ENCODE measurements at places on chromosomes 13 and 19.

GRCh38 chr13:20101467-20102316 is 59.2 kb downstream of the GJA3 start:
- no peak for DNase-seq

DNA sequence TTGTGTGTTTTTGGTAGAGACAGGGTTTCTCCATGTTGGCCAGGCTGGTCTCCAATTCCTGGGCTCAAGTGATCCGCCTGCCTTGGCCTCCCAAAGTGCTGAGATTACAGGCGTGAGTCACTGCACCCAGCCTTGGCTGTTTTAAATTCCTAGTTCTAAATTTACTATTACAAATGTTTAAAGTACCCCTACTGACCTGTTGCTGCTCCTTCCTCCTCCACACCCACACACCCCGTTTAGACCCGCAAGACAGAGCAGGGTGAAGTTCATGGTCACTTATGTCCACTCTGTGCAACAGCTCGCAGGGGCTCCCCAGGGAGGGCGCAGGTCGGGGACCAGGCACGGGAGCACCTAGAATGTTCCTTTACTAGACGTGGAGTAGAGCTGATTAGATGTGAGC is 28.7 kb downstream of the TMEM161A start:
- DNase-seq, result no peak

- peak; percentile 53 for DNase-seq
Observed at GRCh38 chr13:30862707-30863106, 43.4 kb upstream of the MEDAG start.

GRCh38 chr13:105572401-105572800 is 963.1 kb downstream of the EFNB2 start:
- DNase-seq, result no peak

DNA sequence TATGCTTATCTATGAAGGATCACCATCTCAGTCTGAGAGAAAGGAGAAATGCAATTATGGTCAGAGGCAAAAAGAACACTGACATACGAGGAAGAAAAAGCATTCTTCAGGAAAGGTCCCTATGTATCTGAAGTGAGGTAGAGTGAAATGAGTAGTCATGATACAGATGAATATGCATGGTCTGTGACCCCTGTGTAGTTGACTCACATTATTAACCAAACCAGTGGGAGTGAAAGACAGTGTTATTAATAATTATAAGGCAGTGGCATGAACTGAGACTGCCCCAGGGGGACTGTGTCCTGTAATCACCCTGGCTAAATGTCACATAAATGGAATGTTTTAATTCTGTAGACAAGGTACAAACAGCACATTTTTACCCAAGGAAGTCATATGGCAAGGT is 1320.2 kb upstream of the PCDH9 start:
- DNase-seq, result no peak

DNA sequence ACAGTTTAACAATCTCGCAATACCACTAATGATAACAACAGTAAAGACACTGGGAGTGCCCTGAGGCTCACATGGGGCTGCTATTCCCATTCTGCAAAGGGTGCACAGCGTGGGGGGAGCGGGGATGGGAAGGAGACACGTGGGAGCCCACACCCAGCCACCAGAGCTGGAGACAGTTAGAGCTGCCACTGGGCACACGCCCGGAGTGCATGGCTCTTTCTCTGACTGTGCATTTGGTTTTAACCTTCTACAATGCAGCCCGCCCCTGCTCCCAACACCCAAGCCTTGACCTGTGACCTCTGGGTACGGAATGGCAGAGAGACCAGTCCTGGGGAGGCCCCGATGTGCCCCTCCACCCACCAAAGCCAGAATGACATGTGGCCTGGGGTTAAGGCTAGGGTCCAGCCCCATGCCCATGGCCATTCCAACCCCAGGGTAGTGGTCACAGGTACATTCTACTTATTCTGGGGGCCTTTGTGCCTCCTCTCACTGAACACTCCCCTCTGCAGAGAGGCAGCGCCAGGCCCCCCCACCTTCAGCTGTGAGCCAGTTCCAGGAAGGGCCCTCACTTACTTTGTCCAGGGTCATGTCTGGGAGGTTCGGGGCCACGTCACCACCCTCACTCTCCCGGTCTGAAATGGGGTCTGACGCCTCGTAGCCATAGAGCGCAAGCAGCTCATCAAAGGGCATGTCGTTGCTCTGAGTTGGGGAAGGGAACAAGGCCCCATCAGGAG is 17.1 kb downstream of the MIER2 start:
- no peak for DNase-seq

- DNase-seq, result no peak
Observed at GRCh38 chr13:25046985-25047511, 48.9 kb upstream of the PABPC3 start.

DNA sequence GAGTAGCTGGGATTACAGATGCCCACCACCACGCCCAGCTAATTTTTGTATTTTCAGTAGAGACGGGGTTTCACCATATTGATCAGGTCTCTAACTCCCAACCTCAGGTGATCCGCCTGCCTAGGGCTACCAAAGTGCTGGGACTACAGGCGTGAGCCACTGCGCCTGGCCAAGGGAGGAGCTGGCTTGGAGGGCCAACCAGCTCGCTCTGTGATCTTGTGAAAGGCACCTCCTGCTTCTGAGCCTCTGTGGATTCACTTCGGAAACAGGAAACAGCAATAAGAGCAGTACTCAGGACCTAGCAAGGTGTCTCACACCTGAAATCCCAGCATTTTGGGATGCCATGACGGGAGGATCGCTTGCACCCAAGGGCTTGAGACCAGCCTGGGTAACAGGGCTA is 2.0 kb upstream of the ELL start:
- DNase-seq, result no peak

- peak; percentile 72 for DNase-seq
Observed at GRCh38 chr13:30998136-30999088, 66.0 kb downstream of the TEX26 start.

GRCh38 chr19:31083105-31083504 is 266.1 kb downstream of the TSHZ3 start:
- DNase-seq, result no peak

DNA sequence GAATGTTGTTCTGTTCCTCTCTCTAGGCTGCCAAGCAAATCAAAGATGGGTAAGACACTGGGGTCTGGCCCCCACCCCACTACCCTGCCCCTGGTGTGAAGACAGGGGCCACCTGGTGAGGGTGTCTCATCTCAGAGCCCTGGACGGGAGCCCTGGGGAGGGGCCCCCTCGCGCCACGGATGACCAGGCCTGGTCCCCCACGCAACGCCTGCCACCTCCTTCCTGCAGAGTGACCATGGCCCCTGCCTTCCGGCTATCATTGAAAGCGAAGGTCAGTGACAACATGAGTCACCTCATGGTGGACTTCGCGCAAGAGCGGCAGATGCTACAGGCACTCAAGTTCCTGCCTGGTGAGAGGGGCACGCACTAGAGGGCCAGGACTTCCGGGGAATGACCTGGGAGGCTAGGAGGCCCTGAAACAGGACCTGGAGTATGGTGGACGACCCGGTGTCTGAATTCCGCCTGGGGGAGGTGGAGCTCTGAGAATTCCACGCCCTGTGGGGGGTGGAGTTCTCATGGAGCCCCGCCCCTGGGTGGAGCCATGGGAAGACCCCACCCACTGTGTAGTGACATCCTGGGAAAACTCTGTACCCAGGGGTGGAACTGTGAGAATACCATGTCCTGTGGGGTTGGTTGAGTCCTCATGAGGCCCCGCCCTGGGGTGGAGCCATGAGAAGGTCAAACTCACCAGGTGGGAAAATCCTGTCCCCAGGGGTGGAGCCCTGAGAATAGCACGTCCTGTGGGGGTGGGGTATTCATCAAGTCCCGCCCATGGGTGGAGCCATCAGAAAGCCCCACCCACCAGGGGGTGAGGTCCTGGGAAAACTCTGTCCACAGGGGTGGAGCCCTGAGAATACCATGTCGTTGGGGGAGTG is 6.1 kb downstream of the FSD1 start:
- peak; percentile 56 for DNase-seq

- peak; percentile 8 for DNase-seq
Observed at GRCh38 chr13:113654591-113655345, 3.2 kb downstream of the ATP4B start.

GRCh38 chr19:46815833-46816627 is 27.6 kb upstream of the SLC1A5 start:
- DNase-seq, result no peak

DNA sequence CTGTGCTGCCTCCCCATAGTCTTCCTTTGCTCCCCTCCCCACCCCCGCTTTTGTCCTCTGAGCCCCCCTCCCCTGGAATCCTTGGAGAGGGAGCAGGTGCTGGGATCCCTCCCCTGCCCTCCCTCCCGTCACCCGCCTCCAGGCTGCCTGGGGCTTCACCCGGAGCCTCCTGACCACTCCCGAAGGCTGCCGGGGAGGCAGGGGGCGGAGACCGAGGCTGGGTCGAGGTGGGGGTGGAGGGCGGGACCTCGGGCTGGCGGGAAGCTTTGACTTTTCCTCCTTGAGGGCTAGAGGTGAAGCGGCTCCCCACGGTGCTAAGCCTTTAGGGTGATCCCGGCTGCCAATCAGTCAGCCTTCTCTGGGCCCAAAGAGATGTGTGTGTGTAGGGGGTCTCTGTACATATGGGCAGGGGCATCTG is 1.5 kb downstream of the KMT5C start:
- peak; percentile 83 for DNase-seq

GRCh38 chr13:96500953-96501352 is 411.0 kb downstream of the HS6ST3 start:
- DNase-seq, result no peak

DNA sequence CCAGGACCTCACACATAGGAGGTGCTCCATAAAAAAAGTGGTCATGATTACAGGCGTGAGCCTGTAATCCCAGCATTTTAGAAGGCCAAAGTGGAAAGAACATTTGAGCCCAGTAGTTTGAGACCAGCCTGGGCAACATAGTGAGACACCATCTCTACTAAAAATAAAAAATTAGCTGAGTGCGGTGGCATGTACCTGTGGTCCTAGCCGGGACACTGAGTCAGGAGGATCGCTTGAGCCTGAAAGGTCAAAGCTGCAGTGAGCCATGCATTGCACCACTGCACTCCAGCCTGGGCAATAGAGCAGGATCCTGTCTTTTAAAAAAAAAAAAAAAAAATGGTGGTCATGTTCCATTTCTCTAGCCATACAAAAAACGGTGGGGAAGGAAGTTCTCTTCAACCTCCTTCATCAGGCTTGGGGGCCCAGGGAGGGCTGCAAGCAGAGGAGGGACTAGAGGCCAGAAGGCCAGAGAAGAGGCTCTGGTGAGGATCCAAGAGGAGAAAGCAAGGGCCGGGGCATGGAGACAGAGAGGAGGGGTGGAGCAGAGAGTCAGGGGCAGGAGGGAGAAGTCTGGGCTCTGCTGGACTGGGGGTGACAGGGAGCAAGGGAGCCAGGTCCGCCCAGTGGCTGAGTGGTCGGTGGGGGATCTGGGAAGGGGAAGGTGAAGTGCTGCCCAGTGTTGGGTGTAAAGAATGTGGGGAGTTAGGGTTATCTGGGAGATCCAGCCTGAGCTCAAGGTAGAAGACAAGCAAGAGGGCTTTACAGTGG is 8.9 kb downstream of the KASH5 start:
- DNase-seq, result no peak

DNA sequence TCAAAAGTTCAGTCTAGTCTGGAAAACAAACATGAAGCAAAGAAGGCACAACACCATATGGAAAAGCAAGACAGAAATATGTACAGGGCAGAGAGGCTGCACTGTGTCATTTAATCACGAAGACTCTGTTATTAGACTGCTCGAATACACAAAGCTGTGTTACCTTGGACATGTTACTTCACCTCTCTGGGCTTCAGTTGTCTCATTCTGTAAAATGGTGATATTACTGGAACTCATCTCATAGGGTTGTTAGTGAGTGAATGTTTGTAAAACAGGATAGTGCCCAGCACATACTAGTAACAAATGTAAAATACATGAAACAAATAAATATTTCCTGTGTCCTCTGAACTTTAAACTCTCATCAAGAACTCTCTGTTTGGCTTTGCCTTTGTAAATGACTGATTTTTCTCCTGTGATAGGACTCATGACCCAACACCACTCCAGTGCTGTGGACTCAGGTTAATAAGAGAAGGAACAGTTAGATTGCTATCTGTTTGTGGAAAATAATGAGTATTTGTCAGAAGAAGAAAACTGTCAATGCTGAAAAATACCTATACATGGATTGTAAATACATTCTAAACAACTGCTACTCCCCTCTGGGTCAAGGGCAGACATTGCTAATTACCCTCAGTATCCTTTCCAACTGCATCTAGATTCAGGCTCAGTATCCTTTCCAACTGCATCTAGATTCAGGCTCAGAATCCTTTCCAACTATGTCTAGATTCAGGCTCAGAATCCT is 62.3 kb downstream of the ZIC5 start:
- no peak for DNase-seq

DNA sequence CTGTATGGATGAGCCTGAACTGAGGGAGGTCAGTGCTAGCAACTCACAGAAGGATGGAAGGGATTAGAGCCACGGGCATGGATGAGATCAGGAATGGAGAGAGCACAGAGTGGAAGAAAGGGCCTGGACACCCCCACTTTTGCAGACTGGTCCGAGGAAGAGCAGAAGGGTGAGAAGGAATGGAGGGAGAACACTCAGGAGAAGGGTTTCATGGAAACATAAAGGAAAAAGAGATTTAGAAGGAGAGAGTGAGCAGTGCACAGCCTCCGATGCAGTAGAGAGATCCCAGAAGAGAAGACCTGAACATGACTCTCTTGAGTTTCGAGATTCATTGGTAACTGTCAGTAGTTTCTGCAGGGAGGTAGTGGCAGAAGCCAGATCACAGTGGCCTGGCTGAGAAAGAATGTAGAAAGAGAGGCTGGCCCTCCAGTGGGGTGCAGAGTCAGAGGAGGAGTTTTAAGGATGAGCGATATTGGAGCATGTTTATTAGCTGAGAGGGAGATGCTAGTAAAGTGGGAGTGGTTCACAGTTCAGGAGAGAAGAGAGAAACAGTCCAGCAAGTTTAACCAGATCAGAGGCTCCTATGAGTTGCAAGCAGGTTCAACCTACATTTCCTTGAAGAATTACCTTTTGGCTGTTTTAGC is 108.9 kb downstream of the ZAR1L start:
- DNase-seq, result no peak

GRCh38 chr19:35673121-35673804 is 6.9 kb downstream of the UPK1A start:
- peak; percentile 33 for DNase-seq

- no peak for DNase-seq
Observed at GRCh38 chr19:49921871-49922795, 6.9 kb upstream of the ATF5 start.

- DNase-seq, result no peak
Observed at GRCh38 chr13:62850331-62850730, 1434.7 kb upstream of the PCDH20 start.

DNA sequence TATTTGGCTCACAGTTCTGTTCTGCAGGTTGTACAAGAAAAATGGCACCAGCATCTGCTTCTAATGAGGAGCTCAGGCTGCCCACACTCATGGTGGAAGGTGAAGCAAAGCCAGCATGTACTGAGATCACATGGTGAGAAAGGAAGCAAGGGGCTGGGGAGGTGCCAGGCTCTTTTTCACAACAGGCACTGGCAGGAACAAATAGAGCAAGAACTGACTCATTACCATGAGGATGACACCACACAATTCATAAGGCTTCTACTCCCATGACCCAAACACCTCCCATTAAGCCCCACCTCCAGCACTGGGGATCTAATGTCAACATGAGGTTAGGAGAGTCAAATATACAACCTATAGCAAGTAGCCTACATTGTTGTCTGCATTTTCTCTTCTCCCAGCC is 522.6 kb downstream of the RFC3 start:
- no peak for DNase-seq

Data from BE2C (cell line).